ENCODE measurements at places on chromosomes 4 and X. TPM values are rescaled to one million over a fixed set of nuclear protein-coding genes. Genes with fewer than 3 reads are reported as not detected.

DNA sequence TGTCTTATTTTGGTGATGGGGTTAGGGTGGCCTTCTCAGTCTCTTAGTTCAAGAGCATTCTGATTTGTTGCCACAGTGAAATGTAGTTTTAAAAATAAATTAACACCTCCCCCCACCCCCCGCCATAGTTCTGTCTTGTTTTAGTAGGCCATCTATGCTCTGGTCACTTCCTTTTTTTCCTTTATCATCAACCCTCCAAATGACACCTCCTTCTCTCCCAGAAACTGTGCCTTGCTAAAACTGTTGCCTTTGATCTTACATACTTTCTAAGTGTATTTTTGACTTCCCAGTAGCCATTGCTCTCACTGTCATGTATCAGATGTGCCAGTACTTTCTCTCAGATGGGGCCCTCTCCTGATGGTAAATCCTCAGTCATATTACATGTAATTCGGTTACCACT is 14.5 kb upstream of the NDUFC1 start:
- H3K36me3 ChIP-seq = no peaks in the 10 kb centered on the region
- no peaks in the 10 kb centered on the region for H3K4me1 ChIP-seq
- H3K4me3 ChIP-seq = no peak overlapping the region
- no peak overlapping the region for H3K27ac ChIP-seq

DCAF12L2 gene
- total RNA-seq = not detected

XAGE5 gene
- not detected for total RNA-seq

DNA sequence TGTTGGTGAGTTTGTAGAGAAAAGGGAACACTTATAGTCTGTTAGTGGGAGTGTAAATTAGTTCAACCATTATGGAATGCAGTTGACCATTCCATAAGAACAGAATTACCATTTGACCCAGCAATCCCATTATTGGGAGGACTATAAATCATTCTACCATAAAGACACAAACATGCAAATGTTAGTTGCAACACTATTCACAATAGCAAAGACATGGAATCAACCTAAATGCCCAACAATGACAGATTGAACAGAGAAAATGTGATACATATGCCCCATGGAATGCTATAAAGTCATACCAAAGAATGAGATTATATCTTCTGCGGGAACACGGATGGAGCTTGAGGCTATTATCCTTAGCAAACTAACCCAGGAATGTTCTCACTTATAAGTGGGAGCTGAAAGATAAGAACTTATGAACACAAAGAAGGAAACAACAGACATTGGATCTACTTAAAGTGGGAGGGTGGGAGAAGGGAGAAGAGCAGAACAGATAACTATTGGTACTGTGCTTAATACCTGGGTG is 1819.2 kb upstream of the ADGRL3 start:
- no peak overlapping the region for H3K4me3 ChIP-seq
- no peaks in the 10 kb centered on the region for H3K36me3 ChIP-seq
- no peak overlapping the region for H3K27ac ChIP-seq
- H3K27me3 ChIP-seq = no peaks in the 10 kb centered on the region
- DNase-seq = no peak
- no peaks in the 10 kb centered on the region for H3K4me1 ChIP-seq

- peak overlapping the region; percentile 88 for H3K27ac ChIP-seq
- H3K4me3 ChIP-seq = peak overlapping the region; percentile 71
- DNase-seq = no peak
- H3K4me1 ChIP-seq = peaks cover 22% of the 10 kb centered on the region
These were observed 484 bp downstream of the CXCL2 start for GRCh38 chr4:74098427-74098994.

All from osteoblast (primary cell).